Forelimb muscle (tissue), 1 donor: ENCODE measurements at places on chromosomes 11 and 22.

DNA sequence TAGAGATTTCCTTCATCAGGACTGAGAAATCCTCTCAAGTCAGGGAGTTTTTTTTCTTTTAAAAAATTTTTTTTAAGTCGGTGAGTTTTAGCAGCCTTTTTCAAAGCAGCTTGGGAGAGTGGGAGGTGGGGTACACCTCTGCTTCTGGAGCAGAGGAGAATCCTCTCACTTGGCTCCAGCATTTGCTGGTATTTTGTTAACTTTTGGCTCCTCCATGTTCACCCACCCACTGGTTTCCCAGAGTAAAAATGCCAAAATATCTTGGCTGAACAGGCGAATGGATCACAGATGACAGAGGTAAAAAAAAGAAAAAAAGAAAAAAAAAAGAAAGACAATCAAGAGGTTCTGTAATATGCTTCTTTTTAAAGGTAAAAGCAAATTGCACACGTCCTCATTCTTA, 68.0 kb downstream of the GAB2 start:
- DNase-seq: no peak

GRCh38 chr11:20192151-20192550, 31.9 kb upstream of the DBX1 start:
- DNase-seq: no peak

- DNase-seq: no peak
Observed at GRCh38 chr11:131108760-131109159, 192.5 kb upstream of the SNX19 start.

DNA sequence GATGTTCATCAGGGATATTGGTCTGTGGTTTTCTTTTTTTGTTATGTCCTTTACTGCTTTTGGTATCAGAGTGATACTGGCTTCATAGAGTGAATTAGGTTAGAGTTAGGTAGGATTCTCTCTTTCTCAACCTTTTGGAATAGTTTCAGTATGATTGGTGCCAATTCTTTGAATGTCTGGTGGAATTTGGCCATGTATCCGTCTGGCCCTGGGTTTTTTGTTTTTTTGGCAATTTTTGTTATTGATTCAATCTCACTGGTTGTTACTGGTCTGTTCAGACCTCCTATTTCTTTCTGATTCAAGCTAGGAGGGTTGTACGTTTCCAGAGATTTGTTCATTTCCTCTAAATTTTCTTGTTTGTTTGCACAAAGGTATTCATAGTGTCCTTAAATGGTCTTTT, 54.4 kb downstream of the ATXN10 start:
- DNase-seq: no peak

- DNase-seq: no peak
Observed at GRCh38 chr11:33474866-33475265, 217.7 kb downstream of the HIPK3 start.

DNA sequence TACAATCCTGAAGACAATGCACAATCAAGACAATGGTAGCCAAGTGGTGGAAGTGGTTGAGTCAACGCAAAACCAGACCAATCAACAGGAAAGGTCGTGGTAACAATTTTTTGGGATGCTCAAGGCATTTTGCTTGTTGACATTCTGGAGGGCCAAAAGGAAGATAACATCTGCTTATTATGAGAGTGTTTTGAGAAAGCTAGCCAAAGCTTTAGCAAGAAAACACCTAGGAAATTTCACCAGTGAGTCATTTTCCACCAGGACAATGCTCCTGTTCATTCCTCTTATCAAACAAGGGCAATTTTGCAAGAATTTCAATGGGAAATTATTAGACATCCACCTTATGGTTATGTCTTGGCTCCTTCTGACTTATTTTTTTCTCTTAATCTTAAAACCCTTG, 1932.2 kb upstream of the RAG2 start:
- no peak for DNase-seq

- DNase-seq: no peak
Observed at GRCh38 chr11:62573006-62573591, 592 bp downstream of the EEF1G start.

GRCh38 chr11:90218606-90219005, 4.2 kb downstream of the CHORDC1 start:
- DNase-seq: no peak

- no peak for DNase-seq
Observed at GRCh38 chr11:13051257-13051656, 42.1 kb downstream of the RASSF10 start.

GRCh38 chr11:96263238-96263763, 79.7 kb downstream of the MAML2 start:
- DNase-seq: no peak
